Substantia nigra (tissue), 51 donors: ENCODE measurements at places on chromosomes 1 and 21.

DNA sequence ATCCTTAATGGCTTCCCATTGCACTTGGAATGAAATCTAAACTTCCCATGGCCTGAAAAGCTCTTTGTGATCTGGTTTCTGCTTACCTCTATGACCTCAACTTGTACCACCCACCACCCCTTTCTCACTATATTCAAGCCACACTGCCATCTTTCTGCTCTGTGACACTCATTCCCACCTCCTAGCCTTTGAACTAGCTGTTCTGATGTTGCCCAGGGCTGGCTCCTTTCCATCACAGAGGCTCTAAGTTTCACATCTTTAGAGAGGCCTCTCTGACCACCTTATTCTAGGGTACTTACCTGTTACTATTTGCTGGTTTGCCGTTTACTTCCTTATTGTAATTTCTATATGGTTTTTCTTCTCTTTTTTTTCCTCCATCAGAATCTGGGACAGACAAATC, 4.2 kb downstream of the MPZL1 start:
- DNase-seq, result no peak

- no peak for DNase-seq
Observed at GRCh38 chr1:175920381-175920780, 177.0 kb upstream of the TNR start.

GRCh38 chr1:89023026-89023425, 360 bp upstream of the GBP3 start:
- no peak for DNase-seq

- DNase-seq, result no peak
Observed at GRCh38 chr1:23194119-23194984, 22.9 kb downstream of the HTR1D start.

DNA sequence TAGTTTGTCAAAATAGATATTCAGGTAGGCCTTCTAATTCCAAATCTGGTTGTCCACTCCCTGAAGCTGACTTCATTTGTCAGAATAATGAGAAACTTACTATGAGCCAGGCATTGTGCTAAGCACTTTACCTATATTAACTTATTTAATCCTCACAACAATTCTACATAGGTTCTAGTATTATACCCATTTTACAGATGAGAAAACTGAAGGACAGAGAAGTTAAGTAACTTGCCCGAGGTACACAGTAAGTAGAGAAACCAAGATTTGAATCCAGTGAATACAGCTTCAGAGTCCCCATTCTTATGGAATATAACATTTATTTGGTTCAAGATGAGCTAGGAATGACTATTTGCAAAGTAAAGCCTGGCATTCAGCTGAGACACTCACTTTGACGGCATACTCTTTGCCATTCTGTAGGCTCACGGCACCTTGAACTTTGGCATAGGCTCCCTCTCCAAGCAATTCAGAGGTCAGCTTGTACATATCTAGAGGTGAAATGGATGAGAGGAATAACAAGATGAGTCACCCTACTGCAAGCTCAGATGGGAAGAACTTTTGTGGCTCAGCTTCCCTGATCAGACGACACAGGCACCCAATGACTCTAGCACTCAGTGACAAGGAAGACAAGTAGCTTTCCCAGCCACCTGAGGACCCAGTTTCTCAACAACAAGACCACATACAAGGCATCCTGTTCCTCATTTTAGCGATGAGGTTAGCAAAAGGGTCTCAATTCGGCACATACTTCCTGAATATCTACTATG, 23.7 kb downstream of the MKNK1 start:
- DNase-seq, result no peak

GRCh38 chr1:201261771-201262547, 21.3 kb upstream of the PKP1 start:
- DNase-seq, result no peak

DNA sequence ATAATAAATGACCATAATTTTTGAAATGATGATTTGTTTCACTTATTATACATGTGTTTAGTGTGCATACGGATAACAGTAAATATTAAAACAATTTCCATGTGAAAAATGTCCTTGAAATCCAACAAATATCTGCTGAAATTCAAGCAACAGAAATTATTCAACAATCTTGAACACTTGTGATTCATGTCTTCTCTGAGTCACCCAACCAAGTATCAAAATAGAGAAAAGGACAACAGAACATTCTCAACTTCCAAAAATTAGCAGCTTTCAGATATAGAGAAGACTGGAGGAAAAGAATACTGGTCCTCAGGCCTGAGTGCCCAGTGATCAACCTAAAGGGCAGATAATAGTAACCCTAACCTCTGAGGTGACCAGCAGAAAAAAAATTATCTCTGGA, 90.8 kb downstream of the VAV3 start:
- no peak for DNase-seq

- no peak for DNase-seq
Observed at GRCh38 chr1:31054349-31054748, 11.2 kb downstream of the PUM1 start.

- no peak for DNase-seq
Observed at GRCh38 chr1:18407166-18408045, 73.3 kb upstream of the KLHDC7A start.

- DNase-seq, result no peak
Observed at GRCh38 chr1:75720325-75720724, 4.2 kb upstream of the ACADM start.

GRCh38 chr1:79638382-79638781, 631.9 kb upstream of the ADGRL4 start:
- no peak for DNase-seq

DNA sequence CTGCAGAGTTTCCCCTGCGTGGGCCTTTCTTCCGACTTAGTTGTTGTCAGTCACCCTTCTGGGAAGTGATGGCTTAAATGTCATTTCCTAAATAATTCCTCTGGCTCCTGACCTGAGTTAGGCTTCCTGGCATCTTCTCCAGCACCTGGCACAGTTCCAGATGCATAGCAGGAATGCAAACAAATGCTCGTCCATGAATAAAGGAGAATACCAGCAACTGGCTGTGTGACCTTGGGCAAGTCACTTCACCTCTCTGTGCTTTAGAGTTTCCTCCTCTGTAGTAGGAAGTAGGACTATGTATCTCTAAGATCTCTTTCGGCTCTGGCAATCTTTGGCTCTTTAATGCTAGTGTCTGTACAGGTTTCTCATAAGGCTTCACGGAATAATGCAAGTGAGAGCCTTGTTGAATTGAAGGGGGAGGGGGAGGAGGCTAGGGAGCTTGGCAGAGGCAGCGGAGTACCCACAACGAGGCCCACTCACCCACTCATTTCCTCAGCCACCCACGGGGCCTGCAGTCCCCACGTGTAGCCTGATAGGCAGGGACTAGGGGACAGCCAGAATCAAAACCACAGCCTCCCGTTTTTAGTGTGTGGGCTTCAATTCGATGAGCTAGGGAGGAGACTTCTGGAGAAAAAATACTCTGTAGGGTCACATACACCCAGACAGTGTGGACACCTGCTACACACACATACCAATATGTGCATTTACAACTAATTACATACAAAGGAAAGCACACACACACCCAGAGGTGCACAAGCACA, 48.1 kb downstream of the TENT5C start:
- no peak for DNase-seq

- DNase-seq, result no peak
Observed at GRCh38 chr1:189021577-189021976, 1456.1 kb downstream of the BRINP3 start.

DNA sequence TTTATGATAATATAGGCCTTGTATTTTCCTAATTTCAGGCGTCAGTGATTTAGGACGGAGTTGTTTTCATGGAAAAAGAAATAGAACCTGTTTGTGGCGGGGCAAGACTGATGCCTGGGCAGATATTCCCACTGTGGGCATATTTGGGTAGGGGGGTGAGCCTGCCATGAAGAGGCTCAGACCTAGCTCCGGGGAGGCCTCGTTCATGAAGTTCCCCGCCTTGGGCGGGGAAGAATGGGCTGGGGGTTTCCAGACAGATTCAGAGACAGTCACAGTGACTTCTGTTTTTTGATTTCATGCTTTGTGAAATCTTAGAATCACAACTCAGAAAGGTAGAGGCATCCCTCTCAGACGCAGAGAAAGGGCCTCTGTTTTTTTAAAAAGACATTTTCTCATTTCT, 36.1 kb downstream of the RUNX3 start:
- DNase-seq, result no peak

GRCh38 chr1:162236201-162236600, 140.5 kb downstream of the SPATA46 start:
- DNase-seq, result no peak

- DNase-seq, result peak; percentile 77
Observed at GRCh38 chr1:180173952-180174351, 19.3 kb downstream of the QSOX1 start.

DNA sequence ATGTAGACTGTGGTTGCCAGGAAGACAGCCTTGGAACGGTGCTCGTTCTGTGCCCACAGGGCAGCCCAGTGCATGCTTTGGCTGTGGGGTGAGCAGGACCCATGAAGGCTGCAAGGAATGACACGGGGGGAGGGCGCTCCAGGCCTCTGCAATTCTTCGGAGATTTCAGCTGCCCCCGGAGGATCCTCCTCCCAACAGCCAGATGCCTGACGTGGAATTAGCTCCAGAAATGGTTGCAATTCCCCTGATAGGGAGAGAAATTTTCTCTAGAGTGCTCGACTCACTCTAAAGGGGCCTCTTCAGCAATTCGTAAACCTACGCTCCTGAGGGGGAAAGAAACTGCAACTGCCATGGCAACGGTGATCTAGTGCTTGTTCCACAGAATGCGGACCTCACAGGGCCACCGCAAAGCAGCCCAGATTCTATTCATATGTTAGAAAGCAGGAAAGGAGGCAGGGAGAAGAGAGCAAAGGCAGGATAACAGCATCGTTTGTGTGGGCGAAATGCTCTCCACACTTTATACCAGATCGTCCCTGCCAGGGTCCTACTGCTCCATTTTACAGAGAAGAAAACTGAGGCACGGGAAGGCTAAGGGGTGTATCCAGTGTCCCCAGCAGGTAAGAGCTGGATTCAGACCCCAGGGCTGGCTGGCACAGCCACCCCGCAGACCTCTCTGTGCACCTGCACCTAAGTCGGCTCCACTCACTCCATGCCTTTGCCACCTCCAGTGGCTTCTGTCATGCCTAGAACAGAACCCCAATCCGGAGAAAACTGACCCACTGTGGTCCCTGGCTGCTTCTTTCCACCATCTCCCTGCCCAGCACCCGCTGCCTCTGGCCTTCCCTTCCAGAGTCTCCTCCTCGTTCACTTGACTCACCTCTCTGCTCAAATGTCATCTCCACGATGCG, 11.9 kb upstream of the PDE9A start:
- no peak for DNase-seq

DNA sequence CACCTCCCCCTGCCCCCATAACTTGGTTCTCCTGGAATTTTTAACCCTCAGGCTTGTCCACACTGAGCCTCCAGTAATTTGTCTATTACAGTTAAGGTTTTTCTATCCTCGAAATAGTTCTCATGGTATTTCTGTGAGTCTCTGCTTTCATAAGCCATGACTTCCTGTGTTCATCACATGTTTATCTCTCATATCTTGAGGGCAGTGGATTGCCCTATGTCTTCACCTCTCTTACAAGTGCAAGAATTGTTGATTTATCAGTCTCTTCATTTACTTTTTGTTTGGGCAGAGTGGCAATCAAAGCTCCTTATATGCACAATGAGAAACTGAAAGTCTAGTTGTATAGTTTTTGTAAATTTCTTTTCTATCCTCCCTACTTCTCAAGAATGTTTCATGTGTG, 328.4 kb downstream of the PLA2G4A start:
- no peak for DNase-seq

DNA sequence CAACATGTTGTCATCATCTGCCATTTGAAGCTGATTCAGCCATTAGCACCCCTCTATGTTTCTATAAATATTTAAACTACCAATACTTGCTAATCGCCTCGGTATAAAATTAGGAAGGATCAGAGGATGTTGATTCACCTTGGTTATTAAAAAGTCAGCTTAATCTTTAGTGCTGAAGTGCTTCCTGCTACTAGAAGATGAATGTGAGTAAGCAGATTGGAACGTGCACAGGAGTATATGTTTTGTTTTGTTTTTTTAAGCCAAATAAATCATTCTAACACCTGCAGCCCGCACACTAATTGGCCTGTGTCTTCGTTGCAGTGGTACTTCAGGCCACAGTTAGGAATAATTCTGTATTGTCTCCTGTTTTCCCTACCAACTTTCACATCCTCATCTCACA, 485.7 kb downstream of the AJAP1 start:
- DNase-seq, result no peak
